ENCODE measurements at places on chromosomes 2 and 18.

- no peak for DNase-seq
Observed at GRCh38 chr2:16085073-16085472, 144.7 kb downstream of the MYCN start.

- DNase-seq = no peak
Observed at GRCh38 chr2:152222975-152223637, 47.5 kb upstream of the STAM2 start.

DNA sequence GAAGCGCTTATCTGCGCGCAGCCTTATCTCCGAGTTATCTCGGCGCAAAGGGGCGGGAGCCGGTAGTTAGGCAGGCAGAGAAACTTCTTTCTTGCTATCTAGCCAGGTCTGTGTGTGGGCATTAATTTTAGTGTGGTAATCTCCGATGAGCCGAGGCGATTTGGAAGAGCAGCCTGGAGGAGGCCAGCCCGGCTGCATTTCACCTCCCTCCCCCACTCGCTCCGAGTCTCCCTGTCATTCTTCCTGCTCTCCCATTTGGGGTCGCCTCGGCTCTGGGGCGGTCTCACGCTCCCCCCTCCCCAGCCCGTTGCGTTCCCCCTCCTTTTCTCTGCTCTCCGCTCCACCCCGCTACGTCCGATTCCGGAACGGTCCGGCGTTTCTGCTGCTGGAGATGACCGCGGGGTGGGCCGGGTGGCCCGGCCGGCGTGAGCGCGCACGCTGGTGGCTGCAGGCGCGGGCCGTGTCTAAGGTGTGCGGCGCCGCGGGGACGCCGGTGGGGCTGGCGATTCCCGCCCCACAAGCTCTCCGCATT, 566 bp downstream of the GATA6 start:
- no peak for DNase-seq

DNA sequence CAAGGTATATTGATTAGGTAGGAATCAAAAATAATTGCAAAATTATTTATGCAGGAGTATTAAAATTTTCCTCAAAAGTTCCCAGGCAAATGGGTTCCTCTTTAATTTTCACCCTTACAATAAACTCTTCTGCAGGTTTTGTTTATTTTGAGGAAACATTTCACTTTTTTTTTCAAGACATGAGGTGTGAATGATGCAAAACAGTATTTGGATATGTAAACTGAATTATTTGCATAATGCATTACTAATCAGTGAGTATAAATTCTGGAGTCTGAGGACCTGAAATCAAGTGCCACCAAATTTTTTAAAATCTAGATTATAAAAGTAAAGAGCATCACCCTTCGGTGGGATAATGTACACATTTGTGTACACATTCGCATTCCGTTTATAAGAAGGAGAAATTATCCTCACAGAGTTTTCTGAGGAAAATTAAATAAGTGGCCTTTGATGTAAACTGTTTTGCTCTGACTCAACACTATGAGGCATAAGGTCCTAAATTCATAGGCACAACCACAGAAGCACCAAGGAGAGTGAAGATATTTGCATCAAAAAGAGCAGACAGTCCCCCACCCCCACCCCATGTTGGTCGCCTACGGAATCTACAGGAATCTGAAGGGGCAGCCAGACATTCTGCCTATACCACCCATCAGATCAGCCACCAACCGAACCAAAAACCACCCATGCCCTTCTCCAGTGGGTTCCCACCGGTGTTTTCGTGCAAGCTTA, 33.1 kb downstream of the BCL11A start:
- no peak for DNase-seq

GRCh38 chr2:200411831-200412230, 98.0 kb downstream of the KCTD18 start:
- DNase-seq = no peak

- DNase-seq = no peak
Observed at GRCh38 chr2:196247976-196248280, 76.5 kb upstream of the STK17B start.

DNA sequence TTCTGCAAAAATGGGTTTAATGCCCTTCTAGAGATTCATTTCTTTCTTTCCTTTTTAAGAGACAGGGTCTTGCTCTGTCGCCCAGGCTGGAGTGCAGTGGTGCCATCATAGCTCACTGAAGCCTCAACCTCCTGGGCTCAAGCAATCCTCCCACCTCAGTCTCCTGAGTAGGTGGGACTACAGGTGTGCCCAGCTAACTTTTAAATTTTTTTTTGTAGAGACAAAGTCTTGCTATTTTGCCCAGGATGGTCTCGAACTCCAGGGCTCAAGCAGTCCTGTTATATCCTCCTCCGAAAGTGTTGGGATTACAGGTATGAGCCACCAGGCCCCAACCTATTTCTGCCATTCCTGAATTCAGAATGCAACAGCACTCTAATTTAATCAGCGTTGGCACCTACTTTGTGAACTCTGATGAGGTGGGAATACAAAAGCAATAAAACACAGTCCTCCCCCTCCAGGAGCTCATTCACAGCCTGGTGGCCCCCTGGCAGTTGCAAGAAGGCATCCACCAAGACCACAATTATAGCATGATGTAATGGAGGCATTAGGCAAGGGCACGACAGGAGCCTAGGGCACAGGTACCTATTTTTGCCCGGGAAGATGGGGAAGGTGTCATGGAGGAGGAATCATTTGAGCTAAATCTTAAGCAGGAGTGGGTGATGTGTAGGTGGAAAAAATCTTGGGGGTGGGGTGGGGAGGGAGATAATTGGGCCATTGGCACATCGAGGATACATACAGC, 5.1 kb downstream of the RHOB start:
- DNase-seq = no peak

Measured in activated CD4-positive, alpha-beta T cell treated with anti-CD3 and anti-CD28 coated beads, Interleukin-2, amount 50 U/mL, for 4 hours (primary cell).